ENCODE measurements at places on chromosomes 13 and 19.

- no peak for DNase-seq
Observed at GRCh38 chr13:110590577-110590976, 24.8 kb upstream of the NAXD start.

DNA sequence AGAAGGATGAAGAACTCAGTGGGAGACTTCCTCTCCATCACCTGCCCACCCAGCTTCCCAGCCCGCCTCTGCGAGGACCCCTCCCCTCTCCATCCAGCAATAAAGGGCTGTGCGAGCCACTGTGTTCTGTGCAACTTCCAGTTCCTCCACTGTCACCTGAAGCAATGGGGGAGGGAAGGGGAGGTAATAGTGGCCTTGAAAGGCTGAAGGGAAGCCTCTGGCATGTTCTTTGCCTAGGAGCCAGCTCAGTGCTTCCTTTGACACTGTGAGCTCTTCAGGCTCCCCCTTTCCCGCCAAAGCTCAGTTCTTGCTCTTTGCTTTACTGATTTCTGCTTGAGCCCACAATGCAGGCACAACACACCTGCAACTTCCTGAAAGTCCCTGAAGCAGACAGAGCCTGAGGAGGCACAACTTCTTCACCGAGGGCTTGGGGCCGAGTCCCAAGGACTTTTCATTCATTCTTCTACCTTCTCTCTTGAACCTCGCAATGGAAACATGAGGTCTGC, 73.2 kb upstream of the DOCK9 start:
- no peak for DNase-seq

- DNase-seq: peak; percentile 36
Observed at GRCh38 chr19:30450100-30450499, 77.9 kb downstream of the ZNF536 start.

DNA sequence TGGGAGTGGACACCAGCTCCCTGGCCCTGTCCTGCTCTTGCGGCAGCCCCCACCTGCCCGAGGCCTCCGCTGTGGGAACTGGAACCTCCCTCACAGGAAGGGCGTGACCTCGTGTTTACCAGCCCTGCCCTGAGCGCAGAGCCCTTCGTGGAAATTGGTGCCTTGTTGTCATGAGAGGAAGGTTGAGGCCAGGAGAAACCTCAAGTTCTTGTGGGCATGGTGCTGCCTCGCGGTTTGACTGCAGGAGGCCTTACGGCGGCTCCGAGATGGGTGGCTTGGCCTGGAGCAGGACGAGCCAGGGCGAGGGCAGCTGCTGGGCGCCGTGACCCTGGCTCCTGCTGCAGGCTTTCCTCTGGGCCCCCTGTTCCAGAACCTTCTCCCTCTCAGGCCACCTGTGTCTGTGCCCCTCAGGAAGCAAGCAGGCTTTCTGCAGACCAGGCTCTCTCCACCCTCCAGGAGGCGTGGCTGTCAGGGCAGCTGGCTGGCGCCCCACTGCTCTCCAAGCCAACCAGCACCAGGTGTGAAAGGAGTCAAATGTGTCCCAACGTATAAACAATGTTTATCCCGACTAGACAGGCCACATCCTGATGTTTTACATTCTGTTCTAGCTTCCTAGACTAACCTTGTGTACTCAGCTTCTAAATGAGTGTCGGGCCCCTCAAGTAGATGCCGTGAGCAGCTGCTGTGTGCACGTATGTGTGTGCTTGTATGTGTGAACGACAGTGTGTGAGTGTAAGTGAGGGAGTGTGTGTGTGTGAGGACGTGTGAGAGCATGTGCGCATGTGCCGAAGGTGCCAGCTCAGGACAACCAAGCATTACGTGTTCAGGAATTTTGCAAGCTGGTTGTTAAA, 10.4 kb upstream of the RASA3 start:
- DNase-seq: no peak

GRCh38 chr13:39913928-39914327, 258.5 kb downstream of the COG6 start:
- DNase-seq: no peak

DNA sequence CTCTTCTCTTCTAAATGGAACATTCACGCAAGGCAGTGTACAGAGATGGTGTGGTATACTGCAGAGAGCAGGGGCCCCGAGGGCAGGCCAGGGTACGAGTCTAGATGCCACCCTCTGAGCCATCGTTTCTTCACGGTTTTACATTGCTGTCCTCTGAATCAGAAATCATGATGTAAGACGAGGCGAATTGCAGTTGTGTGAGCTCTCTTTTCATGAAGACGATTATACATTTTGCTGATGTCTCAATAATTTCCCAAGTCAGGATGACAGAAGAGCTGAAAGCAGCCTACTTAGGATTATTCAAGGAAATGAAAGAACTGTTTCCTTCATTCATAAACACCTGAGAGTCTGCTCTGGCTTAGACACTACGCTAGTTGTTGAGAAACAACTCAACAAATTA, 93.8 kb upstream of the RNF113B start:
- no peak for DNase-seq

DNA sequence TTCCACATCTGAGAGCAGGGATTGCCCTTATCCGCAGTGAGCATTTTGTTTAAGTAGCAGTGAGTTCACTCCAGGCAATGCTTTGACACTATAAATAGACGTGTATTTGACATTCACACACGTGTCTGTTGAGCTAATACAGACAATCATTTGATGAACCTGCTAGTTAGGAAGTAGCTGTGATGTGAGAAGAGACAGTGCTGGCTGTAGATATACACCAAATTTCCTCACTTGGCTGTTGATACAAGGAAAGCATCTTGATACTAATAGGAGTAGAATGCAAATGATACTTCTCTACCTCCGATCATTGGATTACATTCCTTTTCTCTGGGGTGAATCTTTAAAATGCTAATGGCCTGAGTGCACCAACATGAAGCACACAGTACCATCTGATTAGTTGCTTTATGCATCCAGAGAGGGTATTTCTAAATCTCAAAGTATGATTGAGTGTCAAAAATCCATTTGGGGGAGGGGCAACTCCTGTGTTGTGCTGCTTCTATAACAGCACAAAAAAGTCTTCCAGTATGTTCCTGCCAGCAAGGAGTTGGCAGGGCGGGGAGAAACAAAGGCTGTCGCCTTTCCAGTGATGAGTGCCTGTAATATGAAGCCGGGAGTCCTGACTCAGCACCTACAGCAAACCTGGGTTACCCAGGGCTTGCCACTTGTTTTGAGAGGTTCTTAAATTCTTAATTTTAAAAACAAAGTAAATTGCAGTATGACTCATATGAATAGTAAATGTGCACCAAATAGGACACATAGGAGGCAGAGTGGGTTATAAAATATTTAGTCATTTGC, 7.0 kb downstream of the CUL4A start:
- no peak for DNase-seq

All from neural crest cell (in vitro differentiated cells).